ENCODE measurements at places on chromosomes 7 and 10. TPM values are rescaled to one million over a fixed set of nuclear protein-coding genes. Genes with fewer than 3 reads are reported as not detected.

OPN4 gene
- not detected for total RNA-seq

BMPER gene
- 0.13 TPM for total RNA-seq

- peaks cover 5% of the 10 kb centered on the region for H3K4me1 ChIP-seq
- no peak for DNase-seq
- H3K27ac ChIP-seq = no peak overlapping the region
- no peak overlapping the region for H3K4me3 ChIP-seq
- H3K36me3 ChIP-seq = no peaks in the 10 kb centered on the region
- no peaks in the 10 kb centered on the region for H3K27me3 ChIP-seq
Measured at GRCh38 chr10:63474488-63474887, 8.7 kb upstream of the JMJD1C start.

DNA sequence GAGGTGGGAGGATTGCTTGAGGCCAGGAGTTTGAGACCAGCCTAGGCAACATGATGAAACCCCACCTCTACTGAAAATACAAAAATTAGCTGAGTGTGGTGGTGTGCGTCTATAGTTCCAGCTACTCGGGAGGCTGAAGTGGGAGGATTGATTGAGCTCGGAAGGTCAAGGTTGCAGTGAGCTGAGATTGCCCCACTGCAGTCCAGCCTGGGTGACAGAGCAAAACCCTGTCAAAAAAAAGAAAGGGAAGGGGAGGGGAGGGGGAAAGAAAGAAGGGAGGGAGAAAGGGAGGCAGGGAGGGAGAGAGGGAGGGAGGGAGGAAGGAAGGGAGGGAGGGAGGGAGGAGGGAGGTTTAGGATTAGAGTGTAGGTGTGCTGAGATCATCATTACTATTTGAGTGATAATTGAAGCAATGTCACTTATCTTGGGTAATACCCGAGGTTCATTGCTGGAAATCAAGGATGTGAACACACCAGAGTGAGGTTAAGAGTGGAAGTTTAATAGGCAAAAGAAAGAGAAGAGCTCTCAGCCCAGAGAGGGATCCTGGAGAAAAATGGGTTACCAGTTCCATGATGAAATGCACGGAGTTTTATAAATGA lies 27.6 kb downstream of the VCL start:
- H3K4me1 ChIP-seq = peaks cover 75% of the 10 kb centered on the region
- no peak overlapping the region for H3K27ac ChIP-seq
- DNase-seq = no peak
- no peak overlapping the region for H3K4me3 ChIP-seq
- no peaks in the 10 kb centered on the region for H3K36me3 ChIP-seq

GRCh38 chr10:96618653-96619052 lies 31.8 kb upstream of the TM9SF3 start:
- H3K36me3 ChIP-seq = no peaks in the 10 kb centered on the region
- no peak overlapping the region for H3K4me3 ChIP-seq
- no peaks in the 10 kb centered on the region for H3K27me3 ChIP-seq
- DNase-seq = no peak
- H3K4me1 ChIP-seq = no peaks in the 10 kb centered on the region
- H3K27ac ChIP-seq = no peak overlapping the region

DNA sequence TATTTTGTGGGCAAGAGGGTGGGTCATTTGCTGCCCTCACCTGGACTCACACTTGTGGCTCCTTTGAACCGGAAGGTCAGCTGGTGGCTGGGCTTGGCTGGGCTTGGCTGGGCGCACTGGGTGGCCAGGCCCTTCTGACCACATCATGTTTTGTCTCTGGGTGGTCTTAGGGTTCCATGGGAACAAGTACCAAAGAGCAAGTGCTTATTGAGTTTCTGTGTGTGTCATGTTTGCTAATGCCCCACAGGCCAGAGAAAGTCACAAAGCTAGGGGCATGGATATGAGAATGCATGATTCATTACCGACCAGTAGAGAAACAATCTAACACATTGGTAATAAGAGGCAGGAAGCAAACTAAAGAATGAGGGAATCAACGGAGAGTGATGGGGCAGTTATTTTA lies 33.6 kb upstream of the NRP1 start:
- no peak overlapping the region for H3K4me3 ChIP-seq
- H3K36me3 ChIP-seq = no peaks in the 10 kb centered on the region
- H3K27ac ChIP-seq = no peak overlapping the region
- DNase-seq = no peak
- no peaks in the 10 kb centered on the region for H3K27me3 ChIP-seq
- H3K4me1 ChIP-seq = no peaks in the 10 kb centered on the region

- peak overlapping the region; percentile 16 for H3K27ac ChIP-seq
- no peak for DNase-seq
- H3K36me3 ChIP-seq = no peaks in the 10 kb centered on the region
- no peaks in the 10 kb centered on the region for H3K27me3 ChIP-seq
- peaks cover 15% of the 10 kb centered on the region for H3K4me1 ChIP-seq
Measured at GRCh38 chr7:100371561-100372171, 1.6 kb upstream of the PILRA start.

DNA sequence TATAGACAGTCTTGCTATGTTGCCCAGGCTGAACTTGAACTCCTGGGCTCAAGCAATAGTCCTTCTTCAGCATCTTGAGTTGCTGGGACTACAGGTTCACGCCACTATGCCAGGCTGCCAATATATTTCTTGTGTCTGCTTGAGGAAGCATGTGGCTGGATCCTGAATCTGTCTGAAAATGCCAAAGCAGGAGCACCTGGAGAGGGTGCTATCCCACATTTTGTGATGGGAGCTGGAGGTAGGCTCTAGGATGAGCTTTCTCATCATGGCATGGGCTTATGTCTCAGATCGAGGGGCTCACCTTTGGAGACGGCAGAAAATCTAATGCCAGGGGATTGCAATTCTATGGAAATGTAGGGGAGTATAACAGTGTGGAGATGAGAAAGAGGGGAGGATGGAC lies 744.2 kb downstream of the GRID1 start:
- H3K27ac ChIP-seq = no peak overlapping the region
- H3K4me1 ChIP-seq = no peaks in the 10 kb centered on the region
- no peak overlapping the region for H3K4me3 ChIP-seq
- no peaks in the 10 kb centered on the region for H3K27me3 ChIP-seq
- H3K36me3 ChIP-seq = no peaks in the 10 kb centered on the region

DNA sequence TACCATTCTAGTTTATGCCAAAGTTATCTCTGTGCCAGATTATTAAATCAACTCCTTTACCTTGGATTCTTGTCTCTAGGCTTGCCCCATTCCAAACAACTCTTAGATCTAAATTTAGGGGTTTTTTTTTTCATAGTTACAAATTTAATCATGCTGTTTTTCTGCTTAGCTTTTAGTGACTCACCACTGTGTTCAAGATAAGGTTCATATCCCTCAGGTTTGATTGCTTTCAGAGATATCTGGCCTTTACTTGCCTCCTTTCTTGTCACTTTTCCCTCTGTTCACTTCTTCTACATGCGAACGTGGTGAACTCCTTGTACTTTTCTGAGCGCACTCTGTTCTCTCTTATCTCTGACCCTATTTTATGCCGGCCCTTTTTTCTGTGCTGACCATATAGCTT lies 78.2 kb downstream of the VPS50 start:
- H3K27me3 ChIP-seq = no peaks in the 10 kb centered on the region
- no peak overlapping the region for H3K4me3 ChIP-seq
- no peak for DNase-seq
- H3K4me1 ChIP-seq = no peaks in the 10 kb centered on the region

DNA sequence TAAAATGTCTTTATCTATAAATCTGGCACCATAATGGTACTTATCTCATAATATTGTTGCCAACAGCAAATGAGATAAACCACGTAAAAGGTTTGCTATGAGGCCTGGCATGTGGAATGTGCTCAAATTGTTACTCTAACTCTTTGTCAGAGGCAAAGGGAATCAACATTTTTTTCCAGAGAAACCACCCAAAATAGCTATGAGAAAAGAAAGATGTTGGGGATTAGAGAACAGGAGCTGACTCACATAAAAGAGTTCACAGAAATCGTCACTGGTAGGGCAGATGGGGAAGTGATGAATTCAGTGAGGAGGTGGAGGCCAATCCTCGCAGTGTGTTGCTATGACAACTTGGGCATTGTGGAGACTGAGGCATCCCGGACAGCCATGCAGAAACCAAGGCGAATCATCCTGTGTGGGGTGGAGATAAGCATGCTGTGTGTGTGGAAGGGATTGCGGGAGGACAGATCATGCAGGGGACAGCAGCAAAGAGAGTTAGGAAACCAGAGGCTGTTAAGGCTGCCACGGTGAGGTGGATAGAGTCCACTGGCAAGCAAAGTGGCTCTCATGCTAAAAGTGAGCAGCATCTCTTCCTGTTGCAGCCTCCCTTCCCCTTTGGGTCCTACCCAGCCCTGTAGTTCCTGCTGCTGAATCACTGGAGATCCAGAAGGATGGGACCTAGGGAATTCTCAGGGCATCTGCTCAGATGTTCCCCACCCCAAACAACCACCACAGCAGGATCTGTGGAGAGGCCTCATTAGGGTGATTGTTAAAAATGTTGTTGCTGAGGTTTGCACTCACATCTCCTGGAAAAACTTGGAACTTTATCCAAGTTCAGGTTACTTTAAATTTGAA lies 103.9 kb downstream of the CUBN start:
- H3K27ac ChIP-seq = peak overlapping the region; percentile 81
- H3K27me3 ChIP-seq = no peaks in the 10 kb centered on the region
- peaks cover 6% of the 10 kb centered on the region for H3K4me1 ChIP-seq
- DNase-seq = no peak
- no peaks in the 10 kb centered on the region for H3K36me3 ChIP-seq

- DNase-seq = no peak
- H3K4me3 ChIP-seq = no peak overlapping the region
- no peak overlapping the region for H3K27ac ChIP-seq
- no peaks in the 10 kb centered on the region for H3K36me3 ChIP-seq
- H3K4me1 ChIP-seq = no peaks in the 10 kb centered on the region
- H3K27me3 ChIP-seq = no peaks in the 10 kb centered on the region
Measured at GRCh38 chr7:33764752-33765451, 140.4 kb upstream of the BMPER start.

DNA sequence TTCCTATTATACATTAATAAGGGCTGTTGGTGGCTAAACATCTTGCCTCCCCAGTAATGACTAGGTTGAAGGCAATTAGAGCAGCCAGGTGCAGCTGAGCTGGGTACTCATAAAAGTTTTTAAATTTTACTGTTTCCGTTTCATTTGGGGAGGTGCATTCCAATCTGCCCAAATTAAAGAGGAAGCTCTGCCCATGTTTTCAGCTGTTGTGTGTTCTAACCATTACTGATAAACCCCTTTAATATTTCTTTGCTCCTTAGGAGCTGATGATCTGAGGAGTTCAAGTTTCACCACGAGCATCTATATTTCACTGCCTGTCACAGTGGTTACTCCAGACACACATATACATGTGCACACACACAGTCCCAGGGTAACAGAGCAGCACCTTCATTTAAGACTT lies 94.4 kb downstream of the JAZF1 start:
- DNase-seq = no peak
- H3K4me3 ChIP-seq = no peak overlapping the region

DNA sequence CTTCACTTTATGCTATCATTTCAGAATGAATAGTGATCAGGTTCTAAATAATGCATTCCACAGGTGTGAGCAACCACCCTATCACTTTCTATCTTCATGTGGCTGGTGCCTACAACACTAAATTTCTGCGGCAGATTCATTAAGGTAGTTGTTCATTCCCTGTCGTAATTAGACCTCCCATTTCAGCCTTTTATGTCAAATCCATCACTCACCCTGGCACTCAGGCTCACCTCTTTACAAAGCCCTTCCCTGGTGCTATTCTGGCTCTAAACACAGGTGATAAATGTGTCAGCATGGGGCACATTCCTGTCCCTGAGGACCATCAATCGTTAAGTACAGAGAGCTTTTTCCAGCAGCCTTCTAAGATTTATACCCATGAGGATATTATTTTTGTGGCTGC lies 300.0 kb upstream of the C7orf33 start:
- no peaks in the 10 kb centered on the region for H3K27me3 ChIP-seq
- H3K36me3 ChIP-seq = no peaks in the 10 kb centered on the region
- H3K4me3 ChIP-seq = no peak overlapping the region
- no peak for DNase-seq
- no peaks in the 10 kb centered on the region for H3K4me1 ChIP-seq
- no peak overlapping the region for H3K27ac ChIP-seq

DNA sequence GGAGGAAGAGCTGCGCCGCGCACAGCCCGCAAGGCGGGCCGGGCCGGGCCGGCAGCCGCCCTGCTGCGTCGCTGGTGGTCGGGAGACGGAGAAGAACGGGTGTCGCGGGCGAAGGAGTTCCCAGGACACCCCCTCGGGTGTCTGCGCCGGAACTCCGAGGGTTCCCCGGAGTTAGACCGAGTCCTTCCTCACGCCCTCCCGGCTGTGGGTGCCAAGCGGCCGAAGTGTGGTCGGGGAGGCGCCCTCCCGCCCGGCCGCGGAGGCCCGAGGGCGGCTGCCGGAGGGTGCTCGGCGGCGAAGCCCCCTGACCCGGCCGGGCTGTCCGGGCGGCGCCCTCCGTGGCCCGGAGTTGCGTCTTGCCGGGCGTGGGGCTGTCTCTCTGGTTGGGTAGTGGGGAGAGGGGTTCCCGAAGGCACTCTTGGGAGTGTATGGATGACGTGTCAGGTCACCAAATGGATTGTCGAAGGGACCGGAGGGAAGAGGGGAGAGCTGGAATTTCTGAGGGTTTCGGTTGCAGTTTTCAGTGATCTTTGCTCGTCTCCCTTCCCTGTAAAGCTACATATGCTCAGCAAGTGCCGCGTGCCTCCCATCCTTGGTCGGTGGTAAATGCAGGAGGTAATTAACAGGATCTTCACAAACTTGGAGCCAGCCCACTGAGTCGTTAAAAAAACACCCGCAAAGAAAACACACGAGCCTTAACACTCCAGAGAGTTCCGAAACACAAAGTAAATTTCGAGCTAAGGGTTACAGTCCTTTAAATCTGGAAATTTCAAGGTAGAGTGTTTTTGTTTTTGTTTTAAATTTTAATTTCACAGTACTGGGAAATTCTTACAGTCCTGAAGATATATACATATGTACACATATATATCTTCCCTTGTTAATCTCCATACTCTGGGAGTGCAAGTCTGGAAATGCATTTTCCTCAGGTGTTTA lies 871 bp downstream of the ST7 start:
- no peaks in the 10 kb centered on the region for H3K27me3 ChIP-seq
- no peak for DNase-seq
- H3K4me1 ChIP-seq = peaks cover 17% of the 10 kb centered on the region
- H3K27ac ChIP-seq = peak overlapping the region; percentile 100
- H3K4me3 ChIP-seq = peak overlapping the region; percentile 76

DNA sequence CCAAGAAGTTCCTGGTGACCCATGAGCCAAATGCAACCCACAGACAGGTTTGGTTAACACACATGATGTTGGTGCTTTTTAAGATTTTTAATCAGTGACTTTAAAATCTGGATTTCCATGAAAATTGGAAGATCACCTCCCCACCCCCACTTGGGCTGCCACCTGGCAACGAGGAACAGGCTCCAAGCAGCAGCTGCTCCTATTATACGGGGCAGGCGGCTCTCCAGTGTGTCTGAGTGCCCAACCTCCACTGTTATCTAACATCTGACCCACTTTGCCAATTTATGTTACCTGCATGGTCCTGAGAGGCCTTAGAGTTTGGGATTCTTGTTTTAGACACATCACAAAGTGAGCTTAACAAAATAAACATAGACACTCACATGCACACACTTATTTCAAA lies 56.4 kb downstream of the SGMS1 start:
- no peak for DNase-seq
- H3K36me3 ChIP-seq = no peaks in the 10 kb centered on the region
- H3K4me3 ChIP-seq = no peak overlapping the region
